Brain microvascular endothelial cell (primary cell): ENCODE measurements at places on chromosomes 5 and 9.

GRCh38 chr9:2159521-2160454 lies 144.6 kb downstream of the SMARCA2 start:
- DNase-seq = peak; percentile 14

DNA sequence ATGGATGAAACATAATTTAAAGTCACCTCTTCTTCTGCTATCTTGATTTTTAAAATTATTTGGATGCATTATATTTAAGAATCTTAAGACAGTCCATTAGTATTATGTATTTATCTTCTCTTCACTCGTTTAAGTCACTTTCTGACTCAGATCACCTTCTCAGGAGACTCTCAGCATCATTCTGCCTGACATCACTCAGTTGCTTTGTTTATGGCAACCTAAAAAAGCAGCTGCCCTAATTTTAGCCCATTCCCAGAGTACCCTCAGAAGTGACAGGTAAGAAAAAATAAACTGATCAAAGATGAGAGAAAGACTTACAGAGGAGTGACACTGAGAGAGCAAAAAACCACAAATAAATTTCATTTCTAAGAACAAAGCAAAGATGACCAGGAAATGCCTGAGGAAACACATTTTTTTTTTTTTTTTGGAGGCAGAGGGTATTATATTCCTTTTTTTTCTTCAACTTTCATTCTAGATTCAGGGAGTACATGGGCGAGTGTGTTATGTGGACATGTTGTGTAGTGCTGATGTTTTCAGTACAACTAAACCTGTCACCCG lies 140.5 kb downstream of the MUSK start:
- DNase-seq = no peak

DNA sequence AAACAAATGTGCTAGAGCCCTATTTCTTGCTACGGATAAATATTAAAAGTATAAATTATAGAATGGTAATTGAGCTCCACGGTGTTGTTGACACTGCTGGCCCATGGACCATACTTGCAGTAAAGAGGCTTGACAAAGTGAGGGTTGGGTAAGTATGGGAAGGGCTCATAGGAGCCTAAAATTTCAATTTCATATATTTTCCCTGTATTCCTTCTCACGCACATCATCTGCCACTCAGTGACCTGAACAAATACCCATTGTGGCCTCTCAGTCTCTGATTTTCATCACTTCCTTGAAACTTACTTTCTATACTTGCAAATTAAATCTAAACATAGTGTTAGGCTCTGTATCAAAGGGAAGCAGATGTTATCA lies 116.5 kb downstream of the PIK3R1 start:
- no peak for DNase-seq

GRCh38 chr5:164002214-164002613 lies 496.8 kb downstream of the MAT2B start:
- DNase-seq = no peak

DNA sequence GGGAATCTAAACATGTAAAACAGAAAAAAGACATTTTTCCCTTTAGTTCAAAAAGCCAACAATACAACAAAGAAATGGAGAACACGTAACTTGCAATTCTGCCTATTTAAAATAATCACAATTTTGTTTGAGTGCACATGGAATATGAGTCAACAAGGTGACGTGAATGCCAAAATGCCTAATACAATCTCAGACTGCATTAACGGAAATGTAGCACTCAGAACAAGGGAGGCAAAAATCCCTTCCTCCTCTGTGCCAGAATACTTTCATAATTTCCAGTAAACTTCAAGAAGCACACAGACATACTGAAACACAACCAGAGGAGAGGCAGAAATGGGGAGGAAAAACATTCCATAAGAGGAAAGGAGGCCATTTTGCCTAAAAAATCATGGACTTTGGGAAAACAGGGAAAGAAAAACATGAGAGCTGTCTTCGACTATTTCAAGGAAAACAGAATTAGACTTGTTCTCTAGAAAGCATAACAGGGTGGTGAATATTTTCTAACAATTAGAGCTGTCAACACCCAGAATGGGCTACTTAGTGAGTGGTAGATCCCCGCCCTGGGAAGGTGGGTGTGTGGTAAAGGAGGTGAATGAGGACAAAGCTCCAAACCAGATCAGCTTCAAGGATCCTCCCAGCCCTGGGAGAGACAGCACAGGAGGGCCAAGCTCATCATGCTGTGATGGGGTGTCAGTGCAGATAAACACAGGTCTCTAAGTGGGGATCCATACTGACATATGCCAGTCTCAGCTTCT lies 48.2 kb downstream of the ABCA1 start:
- DNase-seq = no peak

GRCh38 chr9:99465231-99465907 lies 243.3 kb downstream of the SEC61B start:
- no peak for DNase-seq

DNA sequence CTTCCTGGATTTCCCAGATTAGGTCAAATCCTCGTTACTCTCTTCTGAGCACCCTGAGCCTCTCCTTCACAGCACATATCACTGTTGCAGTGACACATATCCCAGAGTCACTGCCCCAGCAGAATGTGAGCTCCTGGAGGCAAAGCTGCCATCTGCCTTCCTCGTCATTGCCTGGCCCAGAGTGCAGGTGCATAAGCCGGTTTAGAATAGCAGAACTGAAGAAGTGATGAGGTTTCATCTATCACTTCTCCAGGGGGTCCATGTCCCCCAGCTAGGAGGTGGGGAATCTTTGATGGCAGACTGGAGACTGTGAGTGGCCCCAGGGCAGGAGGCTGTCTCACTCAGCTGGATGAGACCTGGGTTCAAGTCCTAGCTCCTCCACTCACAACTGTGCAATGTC lies 25.8 kb downstream of the NIPAL4 start:
- no peak for DNase-seq

- no peak for DNase-seq
Observed at GRCh38 chr5:41447650-41448510, 62.5 kb downstream of the PLCXD3 start.

- DNase-seq = no peak
Observed at GRCh38 chr5:134447815-134448520, 36.3 kb upstream of the CDKN2AIPNL start.

DNA sequence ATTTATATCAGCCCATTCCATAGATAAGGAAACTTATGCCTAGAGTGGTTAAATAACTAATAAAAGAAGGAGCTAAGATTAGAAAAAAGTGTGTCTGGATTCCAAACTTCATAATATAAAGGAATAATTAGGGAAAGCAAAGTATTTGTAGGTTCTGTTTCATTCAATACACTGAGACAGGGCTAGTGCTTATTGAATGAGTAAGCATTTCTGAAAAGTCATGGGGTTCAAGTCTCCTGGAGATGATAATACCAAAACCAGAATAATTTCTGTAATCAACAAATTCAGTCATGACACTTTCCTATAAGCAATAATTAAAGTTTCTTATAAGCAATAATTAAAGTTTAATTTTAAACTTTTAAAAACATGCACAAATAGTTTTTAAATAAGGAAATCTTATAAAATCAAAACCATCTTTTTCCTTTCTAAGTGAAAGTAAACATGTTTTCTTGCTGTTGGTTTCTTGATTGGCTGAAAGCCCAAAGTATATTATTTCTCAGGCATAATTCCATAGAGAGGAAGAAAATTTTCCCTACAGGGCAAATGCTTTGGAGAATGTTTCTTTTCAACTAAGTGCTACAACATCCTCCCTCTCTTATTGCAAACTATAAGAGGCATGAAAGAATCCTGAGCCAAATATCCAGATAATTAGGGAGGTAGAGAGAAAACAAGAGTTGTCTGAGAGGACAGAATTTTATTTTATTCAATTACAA lies 510.2 kb downstream of the PRELID2 start:
- no peak for DNase-seq

GRCh38 chr9:82604947-82605656 lies 457.8 kb downstream of the RASEF start:
- peak; percentile 74 for DNase-seq

DNA sequence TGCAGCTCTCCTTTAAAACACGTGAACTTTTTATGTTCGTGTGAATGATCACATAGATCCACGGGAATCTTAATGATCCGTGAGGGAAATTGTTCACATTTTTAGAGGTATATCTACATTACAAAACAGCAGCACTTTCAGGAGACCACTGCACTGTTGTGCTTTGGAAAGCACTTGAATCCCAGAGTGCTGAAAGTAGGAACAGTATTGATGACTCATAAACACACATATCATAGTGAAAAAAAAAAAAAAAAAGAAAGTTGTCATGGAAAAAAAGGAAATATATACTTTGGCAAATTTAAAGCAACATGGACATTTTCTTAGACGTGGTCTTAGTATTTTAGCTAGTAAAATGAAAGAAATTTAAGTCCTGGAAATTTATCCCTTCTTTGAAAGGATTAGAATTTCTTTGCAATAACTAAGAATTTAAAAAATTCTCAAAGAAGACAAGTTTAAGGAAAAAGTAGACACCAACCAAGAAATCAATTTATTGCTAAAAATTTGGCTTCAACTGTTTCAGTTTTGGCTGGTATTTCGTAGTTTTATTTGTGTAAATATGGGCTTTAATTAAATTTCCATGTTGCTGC lies 55.4 kb downstream of the ADGRV1 start:
- DNase-seq = no peak

GRCh38 chr9:89634995-89635742 lies 30.4 kb downstream of the GADD45G start:
- DNase-seq = peak; percentile 11

DNA sequence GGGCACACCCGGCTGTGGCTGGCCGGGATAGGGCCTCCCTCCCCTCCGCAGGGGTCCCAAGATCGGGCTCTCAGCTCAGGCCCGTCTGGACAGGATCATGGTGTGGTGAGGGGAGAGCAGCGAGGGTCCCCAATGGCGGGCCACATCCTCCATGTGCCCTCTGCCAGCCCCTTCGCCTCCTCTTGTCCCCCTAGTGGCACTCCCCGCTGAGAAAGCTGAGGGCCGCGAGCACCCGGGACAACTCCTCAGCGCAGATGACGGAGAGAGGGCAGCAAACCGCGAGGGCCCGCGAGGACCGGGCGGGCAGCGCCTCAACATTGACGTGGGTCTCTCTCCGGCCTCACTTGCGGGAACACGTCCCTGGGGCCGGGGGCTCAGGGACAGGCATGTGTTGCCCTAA lies 24.6 kb downstream of the NKD2 start:
- DNase-seq = no peak

DNA sequence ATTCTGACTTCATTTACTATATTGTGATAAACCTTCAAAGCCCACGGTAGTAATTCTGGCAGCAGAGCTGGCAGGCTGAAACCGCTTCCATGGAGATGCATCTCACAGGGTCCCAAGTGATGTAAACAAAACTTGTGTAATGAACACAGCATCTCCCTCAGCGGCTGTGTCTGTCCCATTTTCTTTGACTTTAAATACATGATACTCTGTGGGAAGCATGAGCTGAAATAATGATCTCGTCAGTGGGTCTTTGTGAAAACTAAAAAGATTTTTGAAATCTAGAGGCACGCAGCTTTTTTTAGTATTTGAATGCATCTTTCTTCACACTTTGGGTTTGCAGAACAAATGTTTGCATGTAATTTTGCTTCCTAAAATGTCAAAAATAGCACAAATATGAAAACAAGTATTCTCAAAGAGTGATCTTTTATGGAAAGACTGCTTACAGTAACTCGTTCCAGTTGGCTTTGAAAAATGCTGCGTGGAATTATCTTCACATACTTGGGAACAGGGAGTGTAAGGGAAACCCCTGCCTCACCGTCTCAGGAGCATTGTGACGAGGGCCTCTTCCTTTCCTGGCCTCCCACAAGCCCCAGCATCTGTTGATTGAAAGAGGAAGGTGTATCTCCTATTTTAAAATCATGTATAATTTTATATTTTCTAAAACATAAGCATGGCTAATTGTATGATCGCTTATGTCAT lies 18.1 kb upstream of the LPCAT1 start:
- no peak for DNase-seq

- peak; percentile 6 for DNase-seq
Observed at GRCh38 chr5:67149951-67150523, 46.6 kb downstream of the CD180 start.

GRCh38 chr9:77974434-77974833 lies 57.2 kb downstream of the GNAQ start:
- no peak for DNase-seq

DNA sequence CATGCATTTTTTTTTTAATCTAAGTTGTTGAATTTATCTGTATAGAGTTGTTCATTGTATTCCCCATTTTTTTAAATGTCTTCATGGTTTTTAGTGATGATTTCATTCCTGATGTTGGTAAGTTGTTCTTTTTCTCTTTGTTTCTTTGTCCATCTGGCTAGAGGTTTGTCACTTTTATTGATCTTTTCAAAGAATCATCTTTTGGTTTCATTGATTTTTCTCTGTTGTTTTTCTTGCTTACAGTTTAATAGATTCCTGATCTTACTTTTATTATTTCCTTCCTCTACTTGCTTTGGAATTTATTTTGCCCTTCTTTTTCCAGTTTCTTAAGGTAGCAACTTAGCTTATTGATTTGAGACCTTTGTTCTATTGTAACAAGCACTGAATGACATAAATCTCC lies 114.2 kb downstream of the AOPEP start:
- DNase-seq = no peak

DNA sequence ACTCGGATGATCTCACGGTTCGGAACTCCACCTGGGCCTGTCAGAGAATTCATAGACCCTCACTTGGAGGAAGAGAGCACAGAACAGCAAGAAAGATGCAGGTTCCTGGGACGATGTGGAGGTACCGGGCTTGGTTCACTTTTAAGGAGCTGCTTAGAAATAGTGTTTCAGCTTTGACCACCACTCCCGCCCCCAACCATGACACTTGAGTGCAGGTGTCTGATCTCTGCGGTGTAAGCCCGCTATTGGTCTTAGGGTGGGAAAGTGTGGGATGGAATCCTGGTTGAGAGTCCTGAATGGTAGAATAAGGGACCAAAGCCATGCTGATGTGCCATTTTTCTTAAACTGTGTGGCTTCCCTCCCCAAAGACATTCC lies 97.2 kb upstream of the LMX1B start:
- DNase-seq = no peak

DNA sequence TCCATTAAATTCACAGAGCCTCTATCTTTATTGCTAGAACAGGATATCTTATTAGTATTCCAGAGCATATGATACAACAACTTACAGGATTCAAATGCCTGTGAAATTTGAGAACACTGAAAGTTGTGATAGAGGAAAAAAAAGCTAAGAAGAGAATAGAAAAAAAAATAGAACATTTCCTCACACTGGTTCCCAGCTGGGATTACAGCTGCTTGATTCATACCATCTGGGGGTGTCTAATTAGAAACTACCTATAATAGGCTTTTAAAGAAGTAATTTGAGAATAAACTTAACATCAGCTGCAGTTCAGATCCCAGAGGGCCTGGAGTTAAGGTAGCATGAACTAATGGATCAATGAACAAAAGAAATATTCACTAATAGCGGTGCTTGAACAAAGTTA lies 922.0 kb downstream of the CDH12 start:
- no peak for DNase-seq

DNA sequence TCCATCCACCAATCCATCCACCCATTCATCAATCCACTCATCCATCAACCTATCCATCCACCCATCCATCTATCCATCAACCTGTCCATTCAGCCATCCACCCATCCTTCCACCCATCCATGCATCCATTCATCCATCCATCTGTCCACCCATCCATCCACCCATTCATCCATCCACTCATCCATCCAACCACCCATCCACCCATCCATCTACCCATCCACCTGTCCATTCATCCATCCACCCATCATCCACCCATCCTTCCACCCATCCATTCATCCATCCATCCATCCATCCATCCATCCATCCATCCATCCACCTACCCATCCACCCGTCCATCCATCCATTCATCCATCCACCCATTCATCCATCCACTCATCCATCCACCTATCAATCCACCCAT lies 195.8 kb downstream of the NXNL2 start:
- DNase-seq = no peak

GRCh38 chr5:178074266-178074952 lies 38.9 kb upstream of the N4BP3 start:
- no peak for DNase-seq

GRCh38 chr5:132099076-132099748 lies 25.6 kb downstream of the CSF2 start:
- DNase-seq = no peak
